ENCODE measurements at places on chromosomes 12 and 14.

GRCh38 chr14:61524211-61524806 lies 171.0 kb upstream of the HIF1A start:
- DNase-seq: no peak

GRCh38 chr12:64600164-64600561 lies 10.1 kb upstream of the RASSF3 start:
- DNase-seq: no peak

- DNase-seq: no peak
These were observed 31.6 kb downstream of the EP400 start for GRCh38 chr12:131981388-131981787.

GRCh38 chr14:105061428-105062047 lies 3.7 kb downstream of the GPR132 start:
- DNase-seq: no peak

- no peak for DNase-seq
These were observed 55.9 kb downstream of the ZFC3H1 start for GRCh38 chr12:71607494-71608330.

All from right lung (tissue), 10 donors.